ENCODE measurements at places on chromosomes 1 and 21. TPM values are rescaled to one million over a fixed set of nuclear protein-coding genes. Genes with fewer than 3 reads are reported as not detected.

DNA sequence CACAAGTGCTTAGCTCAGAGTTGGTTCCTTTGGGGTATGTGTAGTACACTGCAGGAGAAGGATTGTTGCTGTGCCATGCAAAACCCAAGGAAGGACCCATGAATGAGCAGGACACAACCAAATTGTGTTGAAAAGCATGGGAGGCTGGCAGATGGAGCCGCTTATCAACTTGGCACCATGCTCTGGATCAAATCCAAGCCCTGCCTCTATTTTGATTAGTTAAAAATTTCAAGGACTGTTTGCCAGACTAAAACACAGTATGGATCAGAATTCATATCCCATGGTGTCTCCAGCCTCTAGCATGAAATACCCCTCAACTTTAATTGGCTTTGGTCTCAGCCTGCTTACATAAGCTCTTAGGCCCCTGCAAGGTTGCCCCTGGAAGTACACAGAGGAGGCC is 27.8 kb downstream of the CCDC185 start:
- DNase-seq, result peak; percentile 44

GRCh38 chr1:56490619-56491018 is 88.7 kb downstream of the PLPP3 start:
- DNase-seq, result no peak

DNA sequence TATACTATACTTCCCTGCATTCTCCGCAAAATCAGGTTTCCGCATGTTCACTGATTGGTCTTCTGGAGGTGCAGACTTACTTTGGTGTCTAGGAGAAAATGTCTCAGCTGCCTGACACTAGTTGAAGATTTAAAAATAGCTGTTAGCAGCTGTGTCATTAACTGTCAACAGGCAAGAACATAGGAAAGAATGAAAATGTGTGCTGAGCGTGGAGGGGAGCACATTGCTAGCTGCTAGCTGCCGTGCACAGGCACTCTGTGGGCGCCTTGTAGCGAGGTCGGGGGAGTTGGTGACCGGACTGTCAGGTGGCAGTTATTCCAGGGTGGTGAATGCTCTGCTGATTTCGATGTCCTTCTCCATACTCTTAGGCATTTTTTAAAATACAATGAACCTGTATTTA is 5.2 kb downstream of the FAAH start:
- no peak for DNase-seq

PPP1R15B gene
- 43.3 TPM for total RNA-seq

HES3 gene
- not detected for total RNA-seq

Measured in stomach (tissue), 19 donors.